Fibroblast of lung (primary cell): ENCODE measurements at places on chromosomes 3 and 15. TPM values are rescaled to one million over a fixed set of nuclear protein-coding genes. Genes with fewer than 3 reads are reported as not detected.

GRCh38 chr3:47227678-47228077, 54.9 kb downstream of the KIF9 start:
- H3K4me3 ChIP-seq = no peak overlapping the region
- H3K27me3 ChIP-seq = no peaks in the 10 kb centered on the region

DNA sequence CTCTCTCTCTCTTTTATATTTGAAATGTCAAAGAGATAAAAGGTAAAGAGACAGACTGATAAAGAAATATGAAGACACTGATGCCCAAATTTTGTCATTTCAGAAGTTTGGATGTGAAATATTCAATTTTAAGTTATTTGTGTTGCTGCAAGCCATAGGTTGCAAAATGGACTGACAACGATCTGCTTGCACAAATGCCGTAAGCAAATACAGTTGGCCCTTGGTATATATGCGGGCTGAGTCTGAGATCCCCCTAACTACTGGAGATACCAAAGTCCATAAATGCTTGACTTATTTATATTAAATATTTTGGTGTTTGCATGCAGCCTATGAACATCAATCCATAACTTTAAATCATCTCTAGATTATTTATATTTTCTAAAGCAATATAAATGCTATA, 1459.1 kb upstream of the ALCAM start:
- no peak overlapping the region for H3K27ac ChIP-seq
- no peaks in the 10 kb centered on the region for H3K36me3 ChIP-seq
- no peaks in the 10 kb centered on the region for H3K4me1 ChIP-seq
- no peak overlapping the region for H3K4me3 ChIP-seq

DNA sequence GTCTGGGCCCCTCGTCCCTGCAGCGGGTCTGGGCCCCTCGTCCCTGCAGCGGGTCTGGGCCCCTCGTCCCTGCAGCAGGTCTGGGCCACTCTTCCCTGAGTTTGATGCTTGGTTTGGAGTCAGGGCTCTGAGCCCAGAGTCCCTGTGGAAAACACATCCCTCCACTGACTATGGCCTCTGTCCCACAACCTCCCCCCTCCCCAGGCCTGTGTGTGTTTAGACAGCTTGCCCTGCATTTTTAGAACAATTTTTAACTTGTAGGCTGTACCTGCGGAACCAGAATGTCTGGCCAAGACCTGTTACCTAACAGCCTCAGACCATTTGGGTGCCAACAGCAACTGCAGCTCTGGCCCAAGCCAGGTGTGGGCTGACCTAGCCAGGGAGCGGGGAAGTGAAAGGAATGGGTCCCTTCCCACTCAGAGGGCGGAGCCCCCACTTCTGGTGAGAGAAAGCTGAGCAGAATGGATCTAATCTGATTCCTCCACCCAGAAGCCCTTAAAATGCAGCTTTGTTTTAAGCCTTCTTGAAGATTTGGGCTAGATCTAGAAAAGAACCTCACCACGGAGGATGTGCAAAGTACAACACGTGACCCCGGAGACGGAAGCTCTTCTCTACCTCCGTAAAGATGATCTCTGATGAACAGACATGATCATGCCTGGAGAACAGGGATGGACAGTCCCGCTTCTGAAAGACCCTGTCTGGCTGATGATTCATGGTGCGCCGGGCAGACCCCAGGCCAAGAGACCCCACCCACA, 60.5 kb upstream of the TFRC start:
- no peaks in the 10 kb centered on the region for H3K27me3 ChIP-seq
- no peak overlapping the region for H3K27ac ChIP-seq
- H3K4me1 ChIP-seq = no peaks in the 10 kb centered on the region
- no peak for DNase-seq
- H3K36me3 ChIP-seq = no peaks in the 10 kb centered on the region

- no peak overlapping the region for H3K27ac ChIP-seq
- H3K4me3 ChIP-seq = no peak overlapping the region
- DNase-seq = no peak
- H3K36me3 ChIP-seq = no peaks in the 10 kb centered on the region
- peaks cover 5% of the 10 kb centered on the region for H3K27me3 ChIP-seq
These were observed 42.8 kb upstream of the TMEM115 start for GRCh38 chr3:50401978-50402595.

DNA sequence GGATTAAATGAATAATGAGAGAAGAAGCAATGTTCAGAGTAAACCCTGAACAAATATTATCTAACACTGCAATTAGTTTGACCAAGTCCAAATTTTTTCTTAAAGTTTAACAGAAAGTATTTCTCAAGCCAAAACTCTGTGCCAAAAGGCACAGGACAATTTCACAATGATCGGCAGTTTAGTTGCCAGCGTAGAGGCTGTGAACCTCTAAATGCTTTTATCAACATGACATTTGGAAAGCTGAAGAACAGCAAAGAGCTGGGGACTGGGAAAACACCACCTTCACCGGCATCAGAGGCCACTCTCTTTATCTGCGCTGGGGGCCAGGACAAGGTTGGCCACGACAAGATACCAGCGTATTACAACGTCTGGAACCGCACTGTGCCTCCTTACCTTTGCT, 125.6 kb downstream of the ADAMTS17 start:
- H3K4me3 ChIP-seq = no peak overlapping the region
- no peak for DNase-seq
- no peaks in the 10 kb centered on the region for H3K4me1 ChIP-seq
- no peaks in the 10 kb centered on the region for H3K27me3 ChIP-seq
- no peaks in the 10 kb centered on the region for H3K36me3 ChIP-seq

GRCh38 chr3:150825192-150825915, 62.4 kb upstream of the SIAH2 start:
- DNase-seq = no peak
- H3K4me3 ChIP-seq = no peak overlapping the region
- H3K36me3 ChIP-seq = no peaks in the 10 kb centered on the region
- peaks cover 8% of the 10 kb centered on the region for H3K27me3 ChIP-seq
- H3K4me1 ChIP-seq = no peaks in the 10 kb centered on the region

GRCh38 chr3:61701011-61701410, 139.6 kb downstream of the PTPRG start:
- H3K36me3 ChIP-seq = no peaks in the 10 kb centered on the region
- no peaks in the 10 kb centered on the region for H3K4me1 ChIP-seq
- no peak overlapping the region for H3K27ac ChIP-seq
- DNase-seq = no peak
- no peak overlapping the region for H3K4me3 ChIP-seq

DNA sequence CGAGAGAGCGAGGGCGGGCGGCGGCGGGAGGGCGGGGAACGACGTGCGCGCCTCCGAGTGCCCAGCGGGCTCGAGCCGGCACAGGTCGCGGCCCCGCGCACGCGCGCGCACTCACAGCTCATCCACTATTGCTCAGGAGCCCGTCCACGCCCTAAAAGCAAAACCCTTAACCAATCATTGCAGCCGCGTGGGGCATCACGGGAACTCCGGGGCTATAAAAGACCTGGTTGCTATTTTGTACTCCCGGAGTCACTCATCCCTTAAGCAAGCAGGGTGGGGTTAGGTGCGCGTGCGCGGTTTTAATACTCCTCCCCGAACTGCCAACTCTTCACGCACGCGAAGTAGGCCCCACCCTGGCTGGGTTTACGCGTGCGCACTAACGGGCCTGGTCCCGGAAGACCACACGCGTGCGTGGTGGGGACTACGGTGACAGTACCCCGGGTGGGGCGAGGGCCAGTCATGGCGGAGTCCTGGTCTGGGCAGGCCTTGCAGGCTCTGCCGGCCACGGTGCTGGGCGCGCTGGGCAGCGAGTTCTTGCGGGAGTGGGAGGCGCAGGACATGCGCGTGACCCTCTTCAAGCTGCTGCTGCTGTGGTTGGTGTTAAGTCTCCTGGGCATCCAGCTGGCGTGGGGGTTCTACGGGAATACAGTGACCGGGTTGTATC, at the start of the genes RHOA and TCTA:
TSS of gene RHOA (minus strand) at position 9 of the 664 bp plus-strand sequence. CDS start 36,387 bp downstream, outside the sequence.
TSS of gene TCTA (plus strand) at position 456 of the 664 bp plus-strand sequence. CDS start at position 460, 4 bp downstream.
- H3K4me3 ChIP-seq = peak within 1 kb of the TSS; percentile 96
- peaks cover 10% of the 10 kb centered on the region for H3K36me3 ChIP-seq
- peak within 1 kb of the TSS; percentile 94 for H3K27ac ChIP-seq
- H3K27me3 ChIP-seq = no peaks in the 10 kb centered on the region
- peak; percentile 100 for DNase-seq

GRCh38 chr3:188202358-188203138, 48.6 kb downstream of the LPP start:
- DNase-seq = no peak
- no peaks in the 10 kb centered on the region for H3K36me3 ChIP-seq
- H3K4me1 ChIP-seq = peaks cover 4% of the 10 kb centered on the region
- no peak overlapping the region for H3K4me3 ChIP-seq
- H3K27me3 ChIP-seq = no peaks in the 10 kb centered on the region
- H3K27ac ChIP-seq = no peak overlapping the region

DNA sequence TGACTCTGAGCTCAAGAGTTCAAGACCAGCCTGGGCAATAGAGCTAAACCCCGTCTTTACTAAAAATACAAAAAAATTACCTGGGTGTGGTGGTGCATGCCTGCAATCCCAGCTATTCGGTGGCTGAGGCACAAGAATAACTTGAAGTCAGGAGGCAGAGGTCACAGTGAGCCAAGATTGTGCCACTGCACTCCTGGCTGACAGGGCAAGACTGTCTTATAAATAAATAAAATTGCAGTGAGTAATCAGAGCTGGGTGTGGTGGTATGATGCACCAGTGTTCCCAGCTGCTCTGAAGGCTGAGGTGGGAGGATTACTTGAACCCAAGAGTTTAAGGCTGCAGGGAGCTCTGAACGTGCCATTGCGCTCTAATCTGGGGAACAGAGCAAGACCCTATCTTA, 55.9 kb upstream of the GCNT3 start:
- no peaks in the 10 kb centered on the region for H3K4me1 ChIP-seq
- H3K36me3 ChIP-seq = no peaks in the 10 kb centered on the region
- peak; percentile 5 for DNase-seq
- H3K27ac ChIP-seq = no peak overlapping the region

GRCh38 chr3:102059145-102059943, 210.0 kb downstream of the NFKBIZ start:
- H3K36me3 ChIP-seq = no peaks in the 10 kb centered on the region
- H3K27me3 ChIP-seq = no peaks in the 10 kb centered on the region
- no peak overlapping the region for H3K27ac ChIP-seq

DNA sequence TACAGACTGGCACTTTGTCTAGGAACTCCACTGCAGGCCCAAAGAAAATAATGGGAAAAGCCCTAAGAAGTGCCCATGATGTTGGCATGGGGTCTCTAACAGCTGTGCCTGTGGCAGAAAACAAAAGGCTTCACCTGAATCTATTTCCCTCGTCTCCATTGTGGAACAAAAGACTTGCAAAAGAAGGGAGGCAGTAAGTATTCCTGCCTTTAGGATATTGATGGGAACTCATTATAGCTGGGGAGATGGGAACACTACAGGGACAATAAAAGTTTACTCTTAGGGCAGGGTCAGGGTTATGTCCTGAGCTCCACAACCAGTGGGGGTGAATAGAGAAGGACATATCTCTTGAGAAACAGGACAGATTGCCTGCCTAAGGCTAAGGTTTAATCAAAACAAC, 930.6 kb upstream of the EPHA6 start:
- no peak overlapping the region for H3K27ac ChIP-seq
- H3K36me3 ChIP-seq = no peaks in the 10 kb centered on the region
- H3K4me3 ChIP-seq = no peak overlapping the region
- no peaks in the 10 kb centered on the region for H3K27me3 ChIP-seq
- H3K4me1 ChIP-seq = no peaks in the 10 kb centered on the region

GRCh38 chr3:125148836-125149235, 63.7 kb downstream of the SLC12A8 start:
- no peak overlapping the region for H3K4me3 ChIP-seq
- DNase-seq = peak; percentile 83
- no peaks in the 10 kb centered on the region for H3K27me3 ChIP-seq
- peaks cover 13% of the 10 kb centered on the region for H3K4me1 ChIP-seq
- no peaks in the 10 kb centered on the region for H3K36me3 ChIP-seq
- no peak overlapping the region for H3K27ac ChIP-seq

GRCh38 chr3:156371701-156372100, 183.2 kb downstream of the SSR3 start:
- H3K27me3 ChIP-seq = no peaks in the 10 kb centered on the region
- no peak for DNase-seq
- H3K4me3 ChIP-seq = no peak overlapping the region
- no peaks in the 10 kb centered on the region for H3K36me3 ChIP-seq
- H3K27ac ChIP-seq = no peak overlapping the region

DNA sequence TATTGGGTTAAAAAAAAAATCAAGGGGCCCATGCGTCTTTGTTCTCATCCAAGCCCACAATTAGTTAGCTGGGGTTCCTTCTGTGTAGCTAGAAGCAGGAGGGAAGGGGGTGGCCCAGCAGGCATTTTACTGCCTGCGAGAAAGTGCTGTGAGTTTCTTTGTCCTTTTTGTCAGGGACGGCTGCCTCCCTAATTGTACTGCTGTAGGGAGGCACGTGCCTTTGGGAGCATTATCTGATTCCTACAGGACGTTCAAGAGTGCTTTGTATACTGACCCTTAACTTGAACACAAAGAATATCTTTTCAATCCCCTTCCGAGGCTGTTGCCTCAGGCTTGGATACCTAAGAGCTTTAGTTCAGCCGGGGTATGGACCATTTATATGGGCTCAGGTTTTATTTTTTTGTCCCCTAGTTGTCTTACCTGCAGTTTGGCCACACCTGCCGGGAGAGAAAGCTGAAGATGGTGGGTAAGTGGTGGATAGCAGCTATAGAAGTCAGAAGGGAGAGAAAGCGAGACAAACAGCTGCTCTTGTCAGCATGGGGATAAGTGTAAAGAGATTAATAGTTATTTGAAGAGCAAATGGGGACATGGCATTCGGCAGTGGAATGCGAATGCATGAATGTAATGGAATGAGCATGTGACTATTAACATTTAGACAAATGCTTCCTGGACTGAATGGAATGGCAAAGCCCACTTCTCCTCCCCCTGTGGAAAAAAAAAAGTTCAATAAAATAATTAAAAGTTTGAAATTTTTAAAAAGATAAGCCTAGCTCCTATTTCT, 175.2 kb downstream of the TP63 start:
- H3K36me3 ChIP-seq = no peaks in the 10 kb centered on the region
- H3K27me3 ChIP-seq = no peaks in the 10 kb centered on the region
- peak; percentile 71 for DNase-seq
- H3K4me1 ChIP-seq = no peaks in the 10 kb centered on the region
- H3K4me3 ChIP-seq = no peak overlapping the region

GRCh38 chr3:10561946-10562560, 56.7 kb upstream of the ATP2B2 start:
- H3K27me3 ChIP-seq = no peaks in the 10 kb centered on the region
- H3K36me3 ChIP-seq = no peaks in the 10 kb centered on the region
- no peak for DNase-seq
- no peak overlapping the region for H3K4me3 ChIP-seq
- H3K27ac ChIP-seq = no peak overlapping the region

DNA sequence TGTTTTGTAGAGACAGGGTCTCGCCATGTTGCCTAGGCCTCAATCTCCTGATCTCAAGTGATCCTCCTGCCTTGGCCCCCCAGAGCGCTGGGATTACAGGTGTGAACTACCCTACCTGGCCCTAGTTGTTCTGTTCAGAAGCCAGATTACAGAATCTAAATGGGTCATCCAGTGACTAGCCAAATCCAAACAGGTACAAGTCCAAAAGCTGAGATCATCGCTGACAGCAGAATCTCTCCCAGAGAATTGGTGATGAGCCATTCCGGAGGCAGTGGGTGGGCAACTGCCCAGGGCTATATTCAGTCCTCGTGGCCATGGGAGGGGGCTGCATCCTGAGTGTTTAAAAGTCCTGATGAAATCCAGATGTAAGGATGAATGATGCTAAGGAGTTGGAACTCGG, 47.5 kb upstream of the SEMA4B start:
- H3K36me3 ChIP-seq = no peaks in the 10 kb centered on the region
- no peaks in the 10 kb centered on the region for H3K27me3 ChIP-seq
- no peak for DNase-seq
- H3K4me1 ChIP-seq = peaks cover 15% of the 10 kb centered on the region
- no peak overlapping the region for H3K27ac ChIP-seq

MEX3B gene
- 2.2 and 2.6 TPM in 2 replicates for polyA plus RNA-seq

GUCA1C gene
- polyA plus RNA-seq = not detected in 2 replicates

PPCDC gene
- 8.0 and 13.5 TPM in 2 replicates for polyA plus RNA-seq

MUC20 gene
- 0.16 and 0.54 TPM in 2 replicates for polyA plus RNA-seq

GRAMD1C gene
- 0.82 and 2.2 TPM in 2 replicates for polyA plus RNA-seq

KLHL40 gene
- not detected in 2 replicates for polyA plus RNA-seq
